Activated CD8-positive, alpha-beta memory T cell treated with anti-CD3 and anti-CD28 coated beads for 1 hour (primary cell): ENCODE measurements at places on chromosomes 7 and 10.

- no peak for DNase-seq
Measured at GRCh38 chr7:109407756-109408155, 838.1 kb downstream of the DNAJB9 start.

DNA sequence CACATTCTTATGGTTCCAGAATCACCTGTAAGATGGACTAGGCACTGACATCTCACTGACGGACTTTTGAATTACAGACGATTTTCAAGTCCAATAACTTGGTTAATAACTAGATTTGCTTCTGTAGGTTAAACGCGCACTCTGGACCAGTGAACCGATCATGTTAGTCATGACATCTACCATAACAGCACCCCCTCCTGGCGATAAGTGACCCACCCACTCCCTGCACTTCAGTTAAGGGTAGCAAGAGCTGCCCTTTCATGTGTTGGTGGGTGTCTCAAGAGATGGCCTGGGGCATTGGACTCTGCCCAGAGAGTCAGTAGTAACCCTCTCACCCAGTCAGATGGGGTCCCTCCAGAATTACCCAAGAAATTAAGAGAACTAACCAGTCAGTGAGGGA is 12.9 kb downstream of the GRM8 start:
- DNase-seq, result no peak

GRCh38 chr10:124742413-124743190 is 1.6 kb downstream of the FAM53B start:
- DNase-seq, result no peak

GRCh38 chr7:47383072-47383471 is 198.8 kb downstream of the TNS3 start:
- DNase-seq, result no peak

GRCh38 chr7:116225860-116226259 is 15.5 kb downstream of the TES start:
- DNase-seq, result no peak

GRCh38 chr7:155880721-155881120 is 68.5 kb upstream of the SHH start:
- DNase-seq, result no peak

- DNase-seq, result no peak
Measured at GRCh38 chr7:106358103-106358663, 73.4 kb upstream of the NAMPT start.

DNA sequence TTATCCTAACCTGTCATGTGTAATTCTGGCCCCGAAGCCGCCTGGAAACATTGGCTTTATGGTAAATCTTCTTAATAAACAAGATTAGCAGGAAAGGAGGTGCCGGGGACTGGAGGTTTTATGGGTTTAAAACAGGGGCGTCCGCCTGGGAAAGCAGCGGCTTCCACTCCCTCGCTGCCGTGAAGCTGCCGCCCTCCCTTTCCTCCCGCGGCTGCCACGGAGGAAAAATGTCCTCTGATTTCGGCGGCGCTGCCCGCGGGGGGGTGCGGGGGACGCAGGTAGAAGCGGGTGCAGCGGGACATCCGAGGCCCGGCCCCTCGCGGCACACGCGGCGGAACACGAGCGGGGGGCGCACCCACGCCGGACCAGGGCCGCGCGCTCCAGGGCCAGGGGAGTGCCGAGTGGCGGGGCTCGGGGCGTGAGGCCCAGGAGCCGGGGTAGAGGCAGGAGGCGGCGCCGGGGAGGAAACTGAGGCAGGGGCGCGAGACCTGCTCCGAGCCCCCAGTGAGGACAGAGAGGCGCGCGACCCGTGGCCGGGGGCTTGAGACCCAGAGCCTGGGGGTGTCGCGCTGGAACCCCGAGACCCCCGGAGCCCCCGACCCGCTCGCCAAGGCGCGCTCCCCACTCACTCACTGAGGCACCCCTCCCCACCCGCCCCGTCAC is 993 bp downstream of the PTPRN2 start:
- DNase-seq, result no peak

DNA sequence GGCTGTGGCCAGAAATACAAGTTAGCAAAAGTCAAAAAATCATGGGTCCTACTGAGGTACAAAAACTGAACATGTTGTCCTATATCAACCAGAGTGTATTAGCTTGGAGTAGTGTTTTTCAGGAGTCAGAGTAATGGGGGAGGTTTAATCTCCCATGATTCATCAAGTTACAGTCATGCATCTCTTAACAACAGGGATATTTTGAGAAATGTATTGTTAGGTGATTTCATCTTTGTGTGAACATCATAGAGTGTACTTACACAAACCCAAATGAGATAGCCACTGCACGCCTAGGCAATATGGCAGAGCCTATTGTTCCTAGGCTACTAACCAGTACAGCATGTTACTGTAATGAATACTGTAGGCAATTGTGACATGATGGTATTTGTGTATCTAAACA is 14.9 kb upstream of the TES start:
- DNase-seq, result no peak

DNA sequence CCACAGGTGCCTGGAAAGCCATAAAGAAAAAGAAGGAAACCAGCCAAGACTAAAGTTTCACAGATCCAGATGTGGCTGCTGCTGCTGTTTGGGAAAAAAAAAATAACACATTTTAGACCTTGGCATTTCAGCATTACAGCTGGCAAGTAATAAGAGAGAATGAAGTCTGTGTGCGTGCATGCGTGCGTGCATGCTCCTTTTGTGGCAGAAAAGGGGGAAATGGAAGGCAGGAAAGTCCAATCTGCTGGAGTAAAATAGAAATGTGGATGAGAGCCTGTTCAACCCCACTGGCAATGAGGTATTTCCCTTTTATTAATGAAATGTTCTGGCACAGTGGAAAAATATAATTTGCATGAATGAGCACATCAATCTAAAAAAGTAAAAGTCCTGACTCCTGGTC is 137.0 kb upstream of the SEMA3A start:
- DNase-seq, result no peak

DNA sequence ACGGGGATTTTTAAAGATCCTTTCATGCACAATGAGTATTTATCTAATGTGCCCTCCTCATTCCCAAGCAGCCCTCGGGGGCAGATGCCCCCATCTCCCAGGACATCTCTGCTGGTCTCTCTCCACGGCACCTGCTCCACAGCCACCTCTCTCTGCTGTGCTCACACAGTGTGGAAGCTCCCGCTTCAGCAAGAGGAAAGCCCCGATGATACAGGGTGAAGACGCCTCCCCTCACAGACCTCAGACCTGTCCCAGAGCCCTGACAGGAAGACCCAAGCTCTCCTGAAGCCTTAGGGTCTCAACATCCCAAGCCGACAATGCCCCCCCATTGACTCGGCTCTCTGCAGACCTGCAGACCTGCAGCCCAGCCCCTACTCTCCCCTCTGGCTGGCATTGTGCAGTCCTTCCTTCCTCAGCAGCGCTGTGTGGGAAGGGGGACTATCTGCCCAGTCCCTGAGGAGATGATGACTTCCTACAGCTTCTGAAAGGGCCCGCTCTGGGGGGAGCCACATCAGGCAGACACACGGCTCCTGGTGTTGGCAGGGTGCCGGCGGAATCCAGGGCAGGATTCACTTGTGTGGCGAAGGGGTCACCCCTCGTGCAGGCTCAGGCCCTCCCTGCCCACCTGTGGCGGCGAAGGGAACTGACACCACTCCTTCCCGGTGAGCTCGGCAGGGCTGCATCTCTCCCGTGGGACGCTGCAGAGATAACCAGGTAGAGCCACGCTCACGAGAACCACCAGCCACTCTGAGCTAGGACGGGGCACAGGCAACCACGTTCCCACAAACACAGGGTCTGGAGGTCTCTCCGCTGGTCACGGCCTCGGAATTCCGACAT is 61.8 kb downstream of the PTPRN2 start:
- DNase-seq, result no peak

DNA sequence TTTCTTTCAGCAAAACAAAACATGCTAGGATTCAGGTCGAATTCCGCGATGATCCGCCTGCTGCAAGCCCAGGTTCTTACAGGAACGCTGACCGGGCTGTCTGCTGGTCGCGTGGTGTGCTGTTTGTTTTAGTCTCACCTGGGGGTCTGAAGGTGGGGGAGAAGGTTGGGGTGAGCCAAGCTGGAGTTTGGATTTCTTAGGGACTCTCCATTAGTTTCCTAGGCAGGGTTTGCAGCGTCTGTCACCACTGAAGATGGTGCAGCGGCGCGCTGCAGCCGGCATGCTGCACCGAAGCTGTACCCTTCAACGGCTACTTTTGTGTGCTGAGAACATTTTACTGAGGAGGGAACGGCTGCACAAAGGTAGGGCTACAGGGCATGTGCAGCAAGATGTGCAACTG is 48.7 kb downstream of the GCC1 start:
- DNase-seq, result no peak

GRCh38 chr7:17152721-17153120 is 145.7 kb upstream of the AHR start:
- DNase-seq, result no peak

DNA sequence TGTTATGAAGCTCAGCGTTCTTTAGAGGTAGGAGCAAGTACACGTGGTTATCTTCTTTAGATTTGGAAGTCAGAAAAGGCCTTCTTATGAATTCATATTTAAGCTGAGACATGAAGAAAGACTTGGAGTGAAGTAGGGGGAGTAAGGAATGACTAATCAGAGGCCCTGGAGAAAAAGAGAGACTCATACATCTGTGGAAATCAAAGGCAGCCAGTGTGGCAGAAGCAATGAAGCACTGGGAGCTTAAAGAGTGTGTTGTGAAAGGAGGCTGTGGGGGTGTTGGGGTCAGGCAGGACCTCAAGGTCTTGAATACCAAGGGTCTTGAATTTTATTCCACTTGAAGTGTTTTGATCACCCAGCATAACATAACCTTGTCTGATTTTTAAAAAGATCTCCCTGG is 35.7 kb upstream of the FGL2 start:
- DNase-seq, result no peak

GRCh38 chr7:123680580-123680979 is 24.9 kb downstream of the LMOD2 start:
- no peak for DNase-seq
